ENCODE measurements at places on chromosomes 12 and 14.

GRCh38 chr12:44078273-44078672, 242.4 kb downstream of the TMEM117 start:
- DNase-seq: no peak

- peak; percentile 21 for DNase-seq
These were observed 243.7 kb downstream of the TMEM132D start for GRCh38 chr12:129659961-129660622.

DNA sequence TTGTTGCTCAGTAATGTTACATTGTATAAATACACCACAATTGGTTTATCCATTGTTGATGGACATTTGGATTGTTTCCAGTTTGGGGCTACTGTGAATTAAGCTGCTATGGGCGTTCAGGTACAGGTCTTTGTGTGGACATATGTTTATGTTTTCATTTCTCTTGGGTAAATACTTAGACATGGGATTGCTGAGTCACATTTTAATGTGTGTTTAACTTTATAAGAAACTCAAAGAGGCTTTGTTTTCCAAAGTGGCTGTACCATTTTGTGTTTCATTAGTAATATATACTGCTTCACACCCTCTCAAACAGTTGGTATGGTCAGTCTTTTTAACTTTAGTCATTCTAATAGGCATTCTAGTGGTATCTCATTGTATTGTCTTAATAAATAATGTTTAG, 225.0 kb downstream of the SPTSSA start:
- DNase-seq: no peak

DNA sequence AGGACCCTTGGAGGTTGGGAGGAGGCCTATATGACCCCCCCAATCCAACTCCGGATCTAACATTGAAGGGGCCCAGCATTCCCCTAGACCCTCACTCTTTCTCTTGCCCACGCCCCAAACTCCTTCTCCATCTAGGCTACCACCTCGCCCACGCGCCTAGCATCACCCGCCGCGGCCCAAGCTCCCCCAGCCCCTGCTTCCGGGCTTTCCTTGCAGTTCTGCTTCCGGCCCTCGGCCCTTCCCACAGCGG, 445 bp downstream of the CERS5 start:
- DNase-seq: no peak

DNA sequence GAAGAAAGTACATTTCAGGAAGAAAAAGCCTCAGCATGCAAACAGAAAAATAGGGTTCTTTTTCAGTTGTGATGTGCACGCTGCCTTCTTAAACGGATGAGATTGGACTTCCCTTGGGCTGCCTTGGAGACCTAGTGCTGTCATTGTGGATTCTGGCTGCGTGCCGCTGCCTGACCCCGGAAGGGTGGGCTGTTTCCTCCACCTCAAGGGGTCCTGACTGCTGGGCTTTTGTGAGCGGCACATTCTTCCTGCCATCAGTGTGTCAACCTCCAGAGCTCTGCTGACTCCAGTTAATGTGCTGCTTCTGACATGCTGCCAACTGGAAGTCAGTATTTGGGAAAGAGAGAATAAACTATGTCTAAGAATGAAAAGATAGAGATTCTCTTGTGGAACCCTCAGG, 25.1 kb downstream of the CCNK start:
- DNase-seq: no peak

- no peak for DNase-seq
These were observed 42.1 kb upstream of the RNASE3 start for GRCh38 chr14:20848955-20849570.

GRCh38 chr12:9991876-9992275, 7.0 kb downstream of the CLEC1B start:
- no peak for DNase-seq

DNA sequence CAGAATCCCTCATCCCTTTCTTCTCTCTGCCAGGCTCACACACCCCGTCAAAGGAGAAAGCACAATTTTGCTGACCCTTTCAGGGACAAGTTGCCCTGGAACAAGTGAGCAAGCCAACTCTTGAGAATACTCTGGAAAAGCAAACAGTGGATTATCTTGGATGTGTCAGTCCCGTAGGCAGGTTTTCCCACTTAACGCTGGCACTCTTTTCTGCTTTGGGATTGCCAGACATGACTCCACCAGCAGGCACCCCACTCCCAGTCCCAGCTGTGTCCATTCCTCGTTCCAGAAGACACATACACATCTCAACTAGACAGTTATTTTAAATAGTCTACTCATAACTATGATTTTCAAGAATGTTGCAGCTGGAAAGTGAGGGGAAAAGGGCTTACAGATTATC, 145.5 kb upstream of the CDKN3 start:
- DNase-seq: no peak

GRCh38 chr14:33186656-33187055, 248.0 kb downstream of the NPAS3 start:
- DNase-seq: no peak

- no peak for DNase-seq
These were observed 34.0 kb downstream of the CIT start for GRCh38 chr12:119843100-119843499.

GRCh38 chr14:93239869-93240677, 33.0 kb downstream of the UBR7 start:
- no peak for DNase-seq

GRCh38 chr14:99098199-99098598, 173.8 kb downstream of the BCL11B start:
- DNase-seq: no peak

DNA sequence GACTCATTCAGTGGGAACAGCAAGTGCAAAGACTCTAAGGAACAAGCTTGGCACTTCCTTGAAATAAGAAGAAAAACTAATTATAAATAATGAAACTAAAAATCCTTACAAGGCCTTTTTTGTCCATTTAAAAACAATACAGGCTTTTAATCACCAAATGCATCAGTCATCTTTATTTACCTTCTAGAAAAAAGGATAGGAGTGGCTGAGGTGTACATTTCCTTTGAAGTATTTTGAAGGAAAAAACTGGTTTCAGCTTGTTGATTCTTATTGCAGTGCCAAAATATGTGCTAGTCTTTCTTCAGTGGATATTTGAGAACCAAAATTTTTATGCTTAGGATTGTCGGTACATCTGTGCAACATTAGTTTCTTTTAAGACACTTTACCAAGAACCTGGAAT, 29.8 kb downstream of the MED21 start:
- no peak for DNase-seq

GRCh38 chr12:62332598-62332997, 72.4 kb downstream of the USP15 start:
- DNase-seq: no peak

- no peak for DNase-seq
These were observed 106.2 kb downstream of the NT5DC3 start for GRCh38 chr12:103734863-103735262.

DNA sequence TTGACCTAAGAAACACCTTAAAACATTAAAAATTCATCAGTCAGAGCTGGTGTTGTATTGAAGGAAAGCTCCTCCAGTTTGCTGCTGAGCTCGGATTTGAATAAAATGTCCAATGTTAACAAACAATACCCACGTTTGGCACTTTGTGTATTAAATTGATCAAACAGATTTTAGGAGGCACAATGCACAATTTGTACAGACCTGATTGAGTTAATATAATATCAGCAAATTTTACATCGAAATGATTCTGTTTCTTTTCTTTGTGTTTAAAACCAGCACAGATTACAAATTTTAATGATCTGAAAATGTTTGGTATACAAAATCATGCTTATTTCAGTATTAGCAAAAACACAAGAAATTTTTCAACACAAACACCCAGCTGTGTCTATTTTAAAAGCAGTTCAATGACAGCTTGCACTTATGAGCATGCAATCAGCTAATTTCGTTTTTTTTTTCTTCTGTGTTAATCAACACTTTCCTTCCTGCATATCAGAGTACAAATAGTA, 2.8 kb upstream of the FOXG1 start:
- DNase-seq: no peak

- no peak for DNase-seq
These were observed 60.0 kb downstream of the CHGA start for GRCh38 chr14:92982956-92983355.

- no peak for DNase-seq
These were observed 86.8 kb downstream of the ITPR2 start for GRCh38 chr12:26746121-26746714.

DNA sequence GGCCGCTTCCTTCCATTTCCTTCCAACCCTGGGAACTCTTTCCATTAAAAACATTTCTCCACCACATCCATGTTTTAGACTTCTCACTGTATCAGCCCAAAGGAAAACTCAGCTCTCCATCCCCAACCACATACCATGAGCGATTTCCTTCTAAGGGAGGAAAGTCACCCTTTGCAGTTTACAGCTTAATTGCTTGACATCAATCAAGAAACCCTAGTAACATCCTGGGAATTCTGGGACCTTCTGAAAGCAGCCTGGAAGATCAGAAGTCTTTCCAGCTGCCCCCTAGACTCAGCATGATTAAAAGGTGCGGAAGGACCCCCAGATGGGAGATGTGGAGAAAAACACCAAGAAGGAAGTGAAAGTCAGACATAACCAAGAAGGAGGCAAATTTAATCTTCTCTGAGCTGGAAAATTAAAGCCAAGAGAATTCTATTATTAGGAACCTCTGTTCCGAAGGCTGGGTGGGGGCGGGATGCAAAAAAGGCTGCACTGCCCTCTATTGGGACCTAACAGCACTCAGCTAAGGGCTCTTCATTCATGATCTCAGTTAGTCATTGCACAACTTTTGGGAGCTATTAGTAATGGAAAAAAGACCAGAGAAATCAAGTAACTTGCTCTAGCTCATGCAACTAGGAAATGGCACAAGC, 73.3 kb upstream of the PLXNC1 start:
- no peak for DNase-seq

GRCh38 chr12:93000026-93000425, 70.9 kb upstream of the EEA1 start:
- DNase-seq: no peak
